Activated T-cell treated with anti-CD3 and anti-CD28 coated beads for 1 hour (primary cell): ENCODE measurements at places on chromosomes 3 and 15.
A peak's percentile ranks its signal among the peaks of the same experiment; 100 is the strongest.

- no peak for DNase-seq
Measured at GRCh38 chr3:160478338-160478737, 28.8 kb upstream of the TRIM59 start.

GRCh38 chr3:184523825-184524615 is 37.6 kb upstream of the EPHB3 start:
- no peak for DNase-seq

DNA sequence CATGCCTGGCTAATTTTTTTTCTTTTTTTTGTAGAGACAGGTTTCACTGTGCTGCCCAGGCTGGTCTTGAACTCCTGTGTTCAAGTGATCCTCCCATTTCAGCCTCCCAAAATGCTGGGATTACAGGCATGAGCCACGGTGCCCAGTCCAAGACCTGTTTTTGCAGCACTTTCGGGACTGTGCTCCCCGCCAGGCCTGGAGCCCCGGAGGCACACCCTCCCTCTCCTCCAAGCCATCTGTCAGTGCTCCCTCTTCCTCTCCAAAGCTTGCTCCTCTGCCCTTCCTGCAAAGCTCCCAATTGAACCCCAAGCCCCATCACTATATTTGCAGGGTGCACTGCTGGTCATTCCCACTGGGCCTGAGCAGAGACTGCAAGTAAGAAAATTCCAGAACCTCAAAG is 98.1 kb downstream of the CORO2B start:
- DNase-seq: no peak

- no peak for DNase-seq
Measured at GRCh38 chr3:126620738-126621137, 34.2 kb downstream of the TXNRD3 start.

GRCh38 chr3:136055491-136055890 is 90.0 kb downstream of the PPP2R3A start:
- no peak for DNase-seq

- no peak for DNase-seq
Measured at GRCh38 chr3:160977773-160978172, 127.4 kb downstream of the B3GALNT1 start.

DNA sequence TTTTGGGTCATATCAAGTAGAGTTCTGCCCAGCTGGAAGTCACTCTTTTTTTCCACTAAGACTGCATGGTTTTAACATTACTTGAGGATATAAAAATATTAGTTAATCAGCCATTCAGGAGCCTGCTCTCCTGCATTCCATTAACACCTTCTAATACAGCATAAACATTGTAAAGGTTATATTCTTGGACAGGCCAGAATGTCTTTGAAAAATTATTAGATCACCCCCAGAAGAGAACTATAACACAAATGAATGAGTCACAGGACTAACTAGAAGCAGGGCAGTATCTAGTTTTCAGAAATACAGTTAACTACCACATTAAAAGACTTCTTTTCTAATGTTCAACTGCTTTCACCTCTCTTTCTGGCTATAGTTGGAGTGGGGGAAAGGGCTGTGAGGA is 80.9 kb downstream of the THBS1 start:
- DNase-seq: no peak

GRCh38 chr3:179715582-179715981 is 62.7 kb downstream of the USP13 start:
- DNase-seq: no peak

DNA sequence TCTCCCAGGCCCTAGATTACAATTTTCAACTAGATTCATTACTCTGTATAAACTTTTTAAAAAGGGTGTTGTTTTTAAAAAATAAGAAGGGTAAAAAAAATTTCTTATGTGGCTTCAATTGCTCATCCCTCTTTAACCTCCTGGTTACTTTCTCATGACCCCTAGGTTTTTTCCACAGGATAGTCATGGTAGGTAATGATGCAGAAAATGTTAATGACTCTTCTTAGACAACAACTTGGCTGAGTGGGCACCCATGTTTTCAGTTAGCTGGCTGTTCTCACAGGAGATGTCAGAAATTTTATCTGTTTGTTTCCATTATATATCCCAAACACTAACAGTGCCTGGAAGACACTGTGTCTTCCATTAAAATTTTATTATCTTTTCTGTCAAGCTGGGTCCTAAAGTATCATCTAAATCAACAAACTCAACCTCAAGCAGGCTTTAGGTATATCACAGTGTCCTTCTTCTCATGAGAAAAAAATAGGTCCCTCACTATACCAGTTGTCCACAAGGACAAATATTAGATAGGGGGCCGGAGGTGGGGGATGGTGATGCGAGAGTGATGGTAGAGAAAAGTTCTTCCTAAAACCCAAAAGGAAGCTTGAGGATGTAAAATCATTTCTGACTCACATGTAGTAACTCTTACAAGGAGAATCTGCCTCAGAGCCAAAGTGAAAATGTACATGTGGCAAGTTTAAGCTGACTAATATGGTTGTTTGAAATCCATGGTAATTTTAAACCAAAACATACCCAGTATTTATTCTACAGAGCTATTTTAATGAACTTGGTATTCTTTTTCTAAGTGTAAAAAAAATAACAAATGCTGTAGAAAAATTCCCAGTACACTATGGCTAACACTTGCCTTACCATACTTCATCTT is 43.3 kb downstream of the PLOD2 start:
- DNase-seq: no peak

GRCh38 chr3:158909870-158910269 is 108.0 kb downstream of the MFSD1 start:
- no peak for DNase-seq

DNA sequence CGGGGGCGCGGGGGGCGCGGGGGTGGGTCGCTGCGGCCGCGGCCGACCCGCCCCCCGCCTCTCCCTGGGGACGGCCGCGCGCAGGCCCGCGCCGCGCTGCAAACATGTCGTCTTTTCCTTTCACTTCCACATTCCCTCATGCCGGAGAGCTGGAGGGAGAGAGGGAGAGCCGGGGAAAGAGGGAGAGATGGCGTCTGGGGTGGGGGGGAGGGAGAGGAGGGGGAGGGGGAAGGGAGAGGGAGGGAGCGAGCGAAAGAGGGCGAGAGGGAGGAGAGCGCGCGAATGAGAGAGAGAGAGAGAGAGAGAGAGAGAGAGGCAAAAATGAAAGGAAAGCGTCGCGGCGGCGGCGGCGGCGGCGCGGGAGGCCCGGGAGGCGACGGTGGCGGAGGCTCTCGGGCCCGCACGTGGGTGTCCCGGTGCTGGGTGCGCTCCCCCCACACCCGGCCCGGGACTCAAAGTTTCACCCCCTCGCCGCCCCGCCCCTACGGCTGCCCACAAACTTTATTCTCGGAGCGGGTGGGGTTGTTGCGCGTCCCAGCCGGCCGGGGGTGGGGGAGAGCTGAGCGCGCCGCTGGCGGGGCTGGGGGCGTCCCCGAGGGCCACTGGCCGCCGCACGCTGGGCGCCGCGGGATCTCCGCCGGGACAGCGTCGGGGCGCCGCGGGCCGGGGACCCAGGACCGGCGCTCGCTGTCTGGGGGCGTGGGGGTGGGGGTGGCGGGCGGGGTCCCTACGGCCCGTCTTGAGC is 731 bp downstream of the ZNF710 start:
- peak; percentile 38 for DNase-seq

DNA sequence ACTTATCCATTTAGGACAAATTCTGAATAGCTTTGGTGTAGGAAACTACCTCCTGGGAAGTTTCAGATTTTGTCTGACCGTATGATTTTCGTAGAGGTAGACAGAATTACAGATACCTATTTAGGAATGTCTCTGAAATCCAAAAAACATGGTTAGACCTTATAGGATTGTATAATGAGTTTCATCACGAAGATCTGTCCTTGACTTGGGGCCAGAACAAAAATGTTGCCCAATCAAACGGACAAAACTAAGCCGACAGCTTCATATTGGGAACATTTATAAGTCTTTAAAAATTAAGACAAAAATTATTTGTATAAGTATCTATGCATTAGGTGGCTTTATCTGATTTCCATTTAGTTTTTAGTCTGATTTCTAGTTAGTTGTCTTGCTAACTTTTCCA is 32.6 kb downstream of the MNS1 start:
- no peak for DNase-seq
